ENCODE measurements at places on chromosomes 7 and 10. TPM values are rescaled to one million over a fixed set of nuclear protein-coding genes. Genes with fewer than 3 reads are reported as not detected.

The ZNF804B gene
- not detected for total RNA-seq

The PPP1R3C gene
- 10.9 TPM for total RNA-seq

The WASL gene
- total RNA-seq = 51.3 TPM

DNA sequence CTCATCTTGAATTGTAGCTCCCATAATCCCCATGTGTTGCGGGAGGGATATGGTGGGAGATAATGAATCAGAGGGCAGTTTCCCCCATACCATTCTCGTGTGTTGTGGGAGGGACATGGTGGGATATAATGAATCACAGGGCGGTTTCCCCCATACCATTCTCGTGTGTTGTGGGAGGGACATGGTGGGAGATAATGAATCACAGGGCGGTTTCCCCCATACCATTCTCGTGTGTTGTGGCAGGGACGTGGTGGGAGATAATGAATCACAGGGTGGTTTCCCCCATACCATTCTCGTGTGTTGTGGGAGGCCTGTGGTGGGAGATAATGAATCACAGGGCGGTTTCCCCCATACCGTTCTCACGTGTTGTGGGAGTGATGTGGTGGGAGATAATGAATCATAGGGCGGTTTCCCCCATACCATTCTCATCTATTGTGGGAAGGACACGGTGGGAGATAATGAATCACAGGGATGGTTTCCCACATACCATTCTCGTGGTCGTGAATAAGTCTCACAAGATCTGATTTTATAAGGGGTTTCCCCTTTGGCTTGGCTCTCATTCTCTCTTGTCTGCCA is 271.0 kb downstream of the MAD1L1 start:
- no peak for DNase-seq
